ENCODE measurements at places on chromosomes 5 and 9.

- DNase-seq, result no peak
Measured at GRCh38 chr5:41143131-41143901, 70.0 kb downstream of the C6 start.

DNA sequence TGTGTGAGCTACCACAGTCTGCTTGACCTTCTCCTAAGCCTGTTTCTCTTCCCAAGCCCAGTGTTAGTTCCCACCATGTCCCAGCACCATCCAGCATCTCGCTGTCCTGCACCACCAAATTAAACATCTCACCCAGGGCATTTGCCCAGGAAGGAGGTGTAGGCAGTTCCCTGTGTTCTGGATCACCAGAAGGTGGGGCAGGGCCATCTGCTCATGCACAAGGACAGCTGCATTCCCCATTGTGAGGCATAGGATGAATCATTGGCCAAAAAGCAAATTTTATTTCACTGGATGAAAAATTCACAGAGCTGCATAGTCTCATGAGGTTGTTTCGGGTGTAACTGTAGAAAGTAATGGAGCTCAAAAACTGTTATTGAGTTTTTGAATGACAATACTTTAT, 89.5 kb upstream of the GRIA1 start:
- DNase-seq, result no peak

DNA sequence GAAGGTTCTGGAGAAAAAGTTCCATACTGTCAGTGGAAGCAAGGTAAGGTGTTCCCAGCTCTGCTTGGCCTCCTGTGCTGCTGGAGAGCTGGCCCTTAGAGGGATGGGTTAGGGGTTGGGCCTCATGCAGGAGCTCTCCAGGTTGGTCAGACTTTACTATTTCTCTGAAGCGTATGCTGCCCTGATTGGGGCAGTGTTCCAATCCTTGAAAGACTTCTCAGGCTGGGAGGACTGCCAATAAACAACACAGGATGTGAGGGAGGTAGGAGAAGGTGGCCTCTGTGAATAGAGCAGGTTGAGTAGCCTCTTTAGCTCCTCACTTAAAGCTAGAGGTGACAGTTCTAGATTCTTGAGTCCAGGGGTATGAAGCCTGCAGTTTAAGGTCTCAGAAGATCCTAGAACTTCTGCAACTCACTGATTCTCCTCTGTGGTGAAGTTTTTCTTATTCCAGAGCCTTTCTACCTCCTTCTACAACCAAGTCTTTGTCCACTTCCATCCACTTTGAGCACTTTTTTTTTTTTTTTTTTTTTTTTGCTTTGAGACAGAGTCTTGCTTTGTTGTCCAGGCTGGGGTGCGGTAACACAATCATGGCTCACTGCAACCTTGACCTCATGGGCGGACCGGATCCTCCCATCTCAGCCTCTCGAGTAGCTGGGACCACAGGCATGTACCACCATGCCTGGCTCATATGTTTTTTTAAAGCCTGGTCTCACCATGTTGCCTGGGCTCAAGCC, 3.0 kb downstream of the HNRNPAB start:
- DNase-seq, result peak; percentile 80

DNA sequence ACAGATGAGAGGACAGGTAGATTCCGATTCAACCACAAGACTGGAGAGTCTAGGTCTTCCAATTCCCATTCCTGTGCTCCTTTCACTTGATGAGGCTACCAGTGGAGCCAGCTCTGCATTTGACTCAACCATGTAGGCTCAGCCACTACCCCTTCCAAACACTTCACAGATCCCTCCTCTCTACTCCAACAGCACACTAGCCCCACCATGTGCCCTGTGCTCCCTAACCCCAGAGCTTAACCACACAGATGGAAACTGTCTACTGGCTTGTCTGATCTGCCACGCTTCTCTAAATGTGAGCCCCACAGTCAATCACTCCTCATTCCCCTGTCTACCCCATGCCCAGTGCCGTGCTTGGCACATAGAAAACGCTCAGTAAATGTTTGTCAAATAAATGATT, 508.2 kb downstream of the CDK5RAP2 start:
- DNase-seq, result no peak

DNA sequence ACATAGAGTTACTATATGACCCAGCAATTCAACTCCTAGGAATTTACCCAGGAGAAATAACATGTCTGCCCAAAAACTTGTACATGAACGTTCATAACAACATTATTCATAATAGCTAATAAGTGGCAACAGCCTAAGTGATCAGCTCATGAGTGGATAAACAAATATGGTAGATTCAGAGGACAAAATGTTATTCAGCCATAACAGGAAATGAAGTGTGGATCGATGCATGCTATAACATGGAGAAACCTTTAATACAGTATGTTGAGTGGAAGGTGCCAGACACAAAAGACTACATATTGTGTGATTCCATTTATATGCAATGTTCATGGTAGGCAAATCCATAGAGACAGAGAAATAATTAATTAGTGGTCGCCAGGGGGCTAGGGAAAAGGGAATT, 22.3 kb upstream of the NR3C1 start:
- DNase-seq, result no peak

- peak; percentile 55 for DNase-seq
Measured at GRCh38 chr9:111597852-111598732, 1.4 kb downstream of the PTGR1 start.

DNA sequence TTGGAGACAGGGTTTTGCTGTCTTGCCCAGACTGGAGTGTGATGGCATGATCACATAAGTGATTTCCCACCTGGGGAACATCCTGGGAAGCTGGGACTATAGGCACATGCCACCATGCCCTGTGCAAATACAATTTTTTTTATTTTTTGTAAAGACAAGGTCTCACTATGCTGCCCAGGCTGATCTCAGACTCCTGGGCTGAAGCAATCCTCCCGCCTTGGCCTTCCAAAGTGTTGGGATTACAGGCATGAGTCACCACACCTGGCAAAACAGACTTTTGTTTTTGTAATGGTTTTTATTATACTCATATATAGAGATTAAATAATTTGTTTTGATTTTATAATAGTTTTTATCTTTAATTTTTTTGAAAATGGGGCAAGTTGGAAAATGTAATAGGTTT, 14.7 kb downstream of the DNAJC25 start:
- DNase-seq, result no peak

GRCh38 chr5:62909326-62909725, 330.7 kb downstream of the LRRC70 start:
- no peak for DNase-seq

DNA sequence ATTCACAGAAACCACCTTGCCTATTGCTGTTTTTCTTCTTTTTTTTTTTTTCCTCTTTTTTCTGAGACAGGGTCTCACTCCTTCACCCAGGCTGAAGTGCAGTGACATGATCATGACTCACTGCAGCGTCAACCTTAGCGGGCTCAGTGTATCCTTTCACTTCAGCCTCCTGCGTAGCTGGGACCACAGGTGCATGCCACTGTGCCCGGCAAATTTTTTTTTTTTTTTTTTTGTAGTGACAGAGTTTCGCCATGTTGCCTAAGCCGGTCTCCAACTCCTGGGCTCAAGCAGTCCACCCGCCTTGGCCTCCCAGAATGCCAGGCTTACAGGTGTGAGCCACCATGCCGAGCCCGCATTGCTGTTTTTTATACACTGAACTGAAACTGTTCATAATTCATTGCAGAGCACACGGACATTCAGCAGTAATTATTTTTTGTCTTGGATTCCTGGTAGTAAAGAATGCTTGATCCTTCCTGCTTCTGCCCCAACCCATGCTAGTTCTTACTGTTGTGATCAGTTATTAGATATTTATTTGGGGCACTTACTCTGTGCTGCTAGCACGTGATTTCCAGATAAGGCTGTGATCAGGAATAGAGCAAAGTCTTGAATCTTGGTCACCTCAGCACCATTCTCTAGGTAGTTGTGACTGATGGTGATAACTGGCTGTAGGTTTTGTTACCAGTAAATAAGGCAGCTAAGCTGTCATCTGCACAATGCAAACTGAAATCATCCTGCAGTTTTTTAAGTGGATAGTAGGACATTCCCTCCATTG, 14.0 kb downstream of the MAP3K1 start:
- DNase-seq, result no peak

GRCh38 chr9:136668983-136669790, 6.5 kb downstream of the EGFL7 start:
- DNase-seq, result no peak

GRCh38 chr5:97452646-97453045, 269.6 kb upstream of the RIOK2 start:
- no peak for DNase-seq

GRCh38 chr9:14525856-14526255, 167.4 kb downstream of the ZDHHC21 start:
- no peak for DNase-seq

GRCh38 chr5:172885597-172886340, 51.7 kb downstream of the ERGIC1 start:
- no peak for DNase-seq

DNA sequence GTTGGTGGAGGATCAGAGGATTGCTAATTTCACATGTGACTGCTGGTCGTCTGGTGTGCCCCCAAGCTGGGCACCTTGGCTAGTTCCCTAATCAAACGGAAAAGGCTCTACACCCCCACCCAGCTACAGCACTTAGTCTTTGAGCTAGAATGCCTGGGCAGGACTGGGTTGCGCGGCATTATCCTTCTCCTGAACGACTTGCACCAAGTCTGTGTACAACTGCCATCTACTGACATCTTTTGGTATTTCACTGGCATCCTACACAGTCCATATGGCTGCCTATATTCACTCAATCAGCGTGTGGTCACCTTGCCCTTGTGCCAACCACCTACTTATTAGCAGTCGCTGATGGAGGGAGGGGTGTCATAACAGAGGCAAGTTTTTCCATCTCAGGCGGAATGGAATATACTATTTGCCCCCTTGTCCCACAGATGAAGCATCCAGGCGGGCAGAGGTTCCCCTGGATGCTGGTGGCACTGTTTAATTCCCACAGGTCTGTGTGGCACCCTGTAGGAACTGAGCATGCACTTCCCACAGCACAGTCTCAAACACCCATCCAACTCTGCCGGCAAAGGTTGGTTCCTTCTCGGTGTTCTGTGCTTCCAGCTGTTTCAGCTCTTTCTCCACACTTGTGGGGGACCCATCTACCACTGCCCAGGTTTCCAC, 150.1 kb downstream of the OSTF1 start:
- DNase-seq, result peak; percentile 52

- DNase-seq, result peak; percentile 45
Measured at GRCh38 chr9:7489036-7489435, 310.5 kb downstream of the DMAC1 start.

DNA sequence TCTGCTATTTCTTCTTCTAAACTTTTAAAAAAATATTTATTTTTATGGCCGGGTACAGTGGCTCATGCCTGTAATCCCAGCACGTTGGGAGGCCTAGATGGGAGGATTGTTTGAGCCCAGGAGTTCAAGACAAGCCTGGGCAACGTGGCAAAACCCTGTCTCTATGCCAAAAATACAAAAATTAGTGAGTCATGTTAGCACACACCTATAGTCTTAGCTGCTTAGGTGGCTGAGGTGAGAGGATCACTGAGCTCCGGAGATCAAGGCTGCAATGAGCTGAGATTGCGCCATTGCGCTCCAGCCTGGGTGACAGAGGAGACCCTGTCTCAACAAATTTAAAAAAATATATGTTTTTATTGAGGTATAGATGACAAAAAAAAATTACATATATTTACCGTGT, 5.6 kb downstream of the AP3S1 start:
- no peak for DNase-seq

DNA sequence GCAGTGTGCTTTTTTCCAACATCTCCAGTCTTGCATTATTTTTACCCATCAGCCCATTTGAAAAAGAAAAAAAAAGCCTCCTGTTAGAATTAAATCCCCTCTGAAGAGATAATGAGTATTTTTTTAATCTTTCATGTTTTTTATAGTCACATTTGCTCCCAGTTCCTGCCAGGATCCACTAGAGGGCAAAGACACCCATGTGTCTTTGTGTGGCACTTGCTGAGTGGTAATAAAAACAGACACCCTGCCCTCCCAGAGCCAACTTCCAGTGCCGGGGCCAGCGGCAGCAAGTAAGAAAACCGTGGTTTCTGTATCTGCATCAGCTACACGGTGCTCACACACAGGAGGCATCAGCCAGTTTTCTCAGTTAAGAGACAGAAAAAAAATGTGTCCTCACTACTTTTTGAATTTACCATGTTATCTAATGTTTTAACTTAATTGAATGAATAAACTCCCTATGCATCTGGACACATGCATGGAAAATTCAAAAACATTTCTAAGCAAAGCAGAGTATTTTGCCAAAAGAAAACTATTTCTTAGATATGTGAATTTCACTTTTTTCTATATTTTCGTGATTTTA, 70.2 kb upstream of the PLEKHG4B start:
- no peak for DNase-seq

GRCh38 chr9:104278929-104279496, 184.9 kb downstream of the SMC2 start:
- DNase-seq, result no peak

DNA sequence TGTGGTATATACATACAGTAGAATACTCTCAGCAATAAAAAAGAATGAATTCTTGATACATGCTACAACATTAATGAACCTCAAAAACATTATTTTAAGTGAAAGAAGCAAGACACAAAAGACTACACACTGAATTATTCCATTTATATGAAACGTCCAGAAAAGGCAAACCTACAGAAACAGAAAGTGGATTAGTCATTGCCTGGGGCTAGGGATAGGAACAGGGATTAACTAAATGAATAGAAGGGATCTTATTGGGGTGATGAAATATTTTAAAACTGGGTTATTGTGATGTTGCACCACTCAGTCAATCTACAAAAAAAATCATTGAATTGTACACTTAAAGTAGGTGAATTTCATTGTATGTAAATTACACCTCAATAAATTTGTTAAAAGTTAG, 326.7 kb downstream of the PIK3R1 start:
- no peak for DNase-seq

DNA sequence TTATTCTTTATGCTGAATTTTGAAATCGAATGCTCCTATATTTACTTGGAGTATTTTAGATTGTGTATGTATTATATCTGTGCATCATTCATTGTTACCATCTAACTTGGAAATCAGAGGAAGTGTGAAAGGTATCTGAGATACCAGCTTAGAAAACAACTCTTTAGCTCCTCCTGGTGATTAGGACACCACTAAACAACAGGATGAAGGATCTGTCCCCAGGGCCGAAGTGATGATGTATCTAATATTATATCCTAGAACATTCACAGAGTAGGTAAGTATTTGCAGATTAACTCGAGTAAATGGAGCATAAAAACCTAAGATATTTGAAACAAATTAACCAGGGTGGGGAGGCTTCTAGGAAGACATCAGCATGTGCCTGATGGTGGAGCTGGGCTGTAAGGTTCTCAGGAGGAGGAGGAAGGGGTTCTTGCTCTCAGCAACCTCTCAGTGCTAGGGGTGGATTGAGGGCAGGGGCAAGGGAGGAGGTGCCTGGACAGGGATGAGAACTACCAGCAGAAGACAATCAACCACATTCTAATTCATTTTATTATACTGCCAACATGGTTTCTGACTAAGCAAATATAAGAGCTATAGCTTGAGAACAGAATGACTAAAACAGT, 2.6 kb upstream of the NFIL3 start:
- no peak for DNase-seq

- no peak for DNase-seq
Measured at GRCh38 chr9:95791286-95791685, 84.2 kb upstream of the ERCC6L2 start.
